ENCODE measurements at places on chromosomes 4 and X.

- DNase-seq, result no peak
Observed at GRCh38 chrX:48833542-48834138, 1.8 kb downstream of the PCSK1N start.

- no peak for DNase-seq
Observed at GRCh38 chr4:153705743-153706468, 21.8 kb downstream of the TLR2 start.

- DNase-seq, result no peak
Observed at GRCh38 chr4:71938776-71939175, 93.0 kb upstream of the NPFFR2 start.

DNA sequence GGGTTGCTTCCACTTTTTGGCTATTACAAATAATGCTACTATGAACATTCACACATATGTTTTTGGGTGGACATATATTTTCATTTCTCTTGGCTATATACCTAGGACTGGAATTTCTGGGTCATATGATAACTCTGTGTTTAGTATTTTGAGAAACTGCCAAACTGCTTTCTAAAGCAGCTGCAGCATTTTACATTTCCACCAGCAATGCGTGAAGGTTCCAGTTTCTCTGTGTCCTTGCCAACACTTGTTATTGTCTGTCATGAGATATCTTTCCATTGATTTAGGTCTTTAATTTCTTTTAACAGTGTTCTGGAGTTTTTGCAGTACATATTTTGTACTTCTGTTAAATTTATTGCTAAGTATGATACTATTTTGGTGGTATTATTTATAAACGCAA is 48.3 kb downstream of the CLCN5 start:
- DNase-seq, result no peak

GRCh38 chrX:6693051-6693450 is 158.1 kb upstream of the VCX3A start:
- DNase-seq, result no peak

- no peak for DNase-seq
Observed at GRCh38 chr4:105092768-105093167, 53.9 kb upstream of the TET2 start.

DNA sequence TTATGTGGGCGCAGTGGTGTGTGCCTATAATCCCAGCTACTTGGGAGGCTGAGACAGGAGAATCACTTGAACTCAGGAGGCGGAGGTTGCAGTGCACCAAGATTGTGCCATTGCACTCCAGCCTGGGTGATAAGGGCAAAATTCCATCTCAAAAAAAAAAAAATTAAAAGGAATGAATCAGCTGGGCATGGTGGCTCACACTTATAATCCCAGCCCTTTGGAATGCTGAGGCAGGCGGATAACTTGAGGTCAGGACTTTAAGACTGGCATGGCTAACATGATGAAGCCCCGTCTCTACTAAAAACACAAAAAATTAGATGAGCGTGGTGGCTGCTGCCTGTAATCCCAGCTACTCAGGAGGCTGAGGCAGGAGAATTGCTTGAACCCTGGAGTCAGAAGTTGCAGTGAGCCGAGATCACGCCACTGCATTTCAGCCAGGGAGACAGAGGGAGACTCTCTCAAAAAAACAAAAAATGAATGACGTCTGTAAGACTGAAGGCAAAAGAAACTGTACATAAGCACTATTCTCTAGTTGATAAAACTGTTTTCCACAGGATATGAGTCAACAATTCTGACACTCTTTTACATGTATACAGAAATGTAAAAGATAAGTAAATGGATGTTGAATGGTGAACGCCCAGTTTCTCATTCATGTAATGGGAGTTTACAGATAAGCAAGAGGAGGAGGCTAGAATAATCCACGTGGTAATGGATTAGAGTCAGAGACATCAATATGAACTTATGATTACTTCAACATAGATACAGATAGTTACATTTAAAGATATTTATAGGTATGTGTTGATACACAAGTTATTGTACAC is 22.2 kb downstream of the CENPC start:
- DNase-seq, result no peak

- no peak for DNase-seq
Observed at GRCh38 chr4:102598762-102599374, 97.7 kb downstream of the NFKB1 start.
